ENCODE measurements at places on chromosomes 7 and 10.
A peak's percentile ranks its signal among the peaks of the same experiment; 100 is the strongest.

GRCh38 chr10:10794046-10794445, 223.6 kb upstream of the CELF2 start:
- no peak for DNase-seq

- no peak for DNase-seq
These were observed 13.9 kb downstream of the RHBDD2 start for GRCh38 chr7:75892634-75893272.

- DNase-seq: no peak
These were observed 65.6 kb upstream of the LRRC18 start for GRCh38 chr10:49005270-49005669.

GRCh38 chr10:121311812-121312443, 286.3 kb downstream of the FGFR2 start:
- no peak for DNase-seq

DNA sequence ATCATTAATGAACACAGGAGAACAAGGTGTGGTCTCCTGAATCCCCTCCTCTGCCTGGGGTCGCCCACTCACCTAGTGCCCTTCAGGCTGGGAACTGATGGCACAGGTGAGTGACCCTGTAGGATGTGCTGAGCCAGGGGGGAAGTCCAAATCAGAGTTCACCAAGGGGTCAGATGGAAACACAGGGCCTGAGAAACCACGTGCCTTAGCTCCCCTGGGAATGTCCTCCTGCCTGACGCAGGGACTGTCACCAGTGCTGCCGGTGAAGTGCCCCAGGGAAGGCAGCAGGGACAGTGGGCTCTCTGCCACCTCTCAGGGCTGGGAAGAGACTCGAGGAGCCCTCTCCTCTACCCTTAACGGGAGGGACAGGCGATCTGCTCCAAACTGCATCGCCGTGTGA, 5.8 kb upstream of the PYROXD2 start:
- DNase-seq: no peak

DNA sequence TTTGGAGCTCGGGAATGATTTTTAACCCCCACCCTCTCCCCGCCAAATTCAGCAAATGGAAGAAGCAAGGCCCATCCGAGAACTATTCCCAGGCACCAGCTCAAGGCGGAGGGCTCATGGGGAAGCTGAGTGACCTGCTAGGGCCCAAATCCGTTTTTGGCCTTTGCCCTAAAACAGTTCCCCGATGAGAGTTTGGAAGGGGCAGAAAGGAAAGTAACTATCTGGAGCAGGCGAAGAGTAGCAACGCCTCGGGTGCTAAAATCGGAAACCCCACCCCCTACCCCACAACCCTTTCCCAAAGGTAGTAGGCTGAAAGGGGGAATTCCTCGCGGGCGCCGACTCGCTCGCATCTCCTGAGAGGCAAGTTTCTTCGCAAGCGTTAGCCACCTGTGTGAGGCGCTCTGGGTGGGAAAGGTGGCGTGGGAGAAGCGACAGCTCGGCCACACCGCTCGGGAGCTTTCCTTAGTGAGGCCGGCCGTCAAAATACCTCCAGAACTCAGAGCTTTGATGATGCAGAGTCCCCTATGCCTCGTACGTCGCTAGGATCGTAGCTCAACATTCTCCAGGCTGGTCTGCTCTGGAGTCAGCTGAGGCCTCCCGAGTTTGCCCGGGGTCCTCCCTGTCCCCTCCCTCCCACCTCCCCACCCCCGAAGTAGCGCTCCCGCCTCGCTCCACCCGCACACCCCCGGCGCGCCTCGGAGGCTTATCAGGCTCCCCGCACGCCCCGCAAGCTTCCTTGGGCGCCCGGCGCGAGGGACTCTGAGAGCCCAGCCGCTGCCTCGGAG, 642 bp upstream of the PRKG1 start:
- DNase-seq: no peak

GRCh38 chr10:78177491-78178185, 144.0 kb downstream of the RPS24 start:
- peak; percentile 61 for DNase-seq

- no peak for DNase-seq
These were observed 167.4 kb downstream of the PTPN20 start for GRCh38 chr10:47078393-47079203.

DNA sequence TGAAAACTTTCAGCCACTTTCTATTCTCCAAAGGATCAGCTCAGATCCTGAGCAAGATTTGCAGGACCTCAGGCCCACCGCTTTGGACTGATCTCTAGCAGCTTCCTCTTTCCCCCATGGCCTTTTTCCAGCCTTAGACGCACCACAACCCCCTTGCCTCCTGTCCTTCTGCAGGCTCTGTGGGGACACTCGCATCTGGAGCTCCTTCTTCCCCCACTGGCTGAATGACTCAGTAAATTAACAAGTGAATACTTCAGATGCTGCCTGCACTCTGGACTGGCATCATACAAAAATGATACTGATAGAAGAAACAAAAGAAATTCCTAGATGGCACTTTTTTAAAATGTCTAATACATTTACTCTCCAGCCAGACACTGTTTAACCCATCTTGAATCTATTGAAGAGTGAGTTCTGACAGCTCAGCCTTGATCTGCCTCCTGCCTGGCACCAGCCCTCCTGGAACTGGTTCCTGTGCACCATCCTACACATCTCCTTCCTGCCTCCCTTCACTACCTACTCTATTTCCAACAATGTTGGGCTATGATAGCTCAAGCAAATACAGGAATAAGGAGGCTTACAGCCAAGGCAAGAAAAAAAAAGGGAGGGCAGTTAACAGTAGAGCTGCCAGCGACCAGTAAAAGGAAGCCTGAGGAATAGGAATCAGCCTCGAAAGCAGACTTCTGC, 3.3 kb downstream of the FRMPD2 start:
- DNase-seq: no peak

- DNase-seq: no peak
These were observed 143.3 kb upstream of the RSU1 start for GRCh38 chr10:16960551-16960950.

DNA sequence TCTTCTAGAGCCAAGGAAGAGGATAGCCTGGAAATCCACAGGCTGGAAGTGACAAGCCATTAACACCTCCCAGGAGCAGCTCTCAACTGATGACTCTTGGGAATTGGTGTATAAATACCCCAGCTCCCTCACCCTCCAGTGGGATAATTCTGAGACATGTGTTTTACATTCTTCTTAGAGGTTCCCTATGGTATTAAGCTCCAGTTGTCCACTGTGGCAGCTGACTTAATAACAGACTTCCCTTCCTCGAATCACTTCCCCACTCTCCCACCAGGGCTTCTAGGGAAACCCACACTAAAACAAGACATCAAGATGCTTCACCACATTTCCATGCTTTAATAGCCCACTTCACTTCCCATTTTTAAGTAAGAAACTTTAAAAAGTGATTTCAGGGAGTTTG, 47.2 kb downstream of the FAM107B start:
- no peak for DNase-seq

- DNase-seq: no peak
These were observed 24.5 kb downstream of the AVL9 start for GRCh38 chr7:32519763-32520162.

- no peak for DNase-seq
These were observed 126.6 kb upstream of the LSM8 start for GRCh38 chr7:118057404-118057803.

DNA sequence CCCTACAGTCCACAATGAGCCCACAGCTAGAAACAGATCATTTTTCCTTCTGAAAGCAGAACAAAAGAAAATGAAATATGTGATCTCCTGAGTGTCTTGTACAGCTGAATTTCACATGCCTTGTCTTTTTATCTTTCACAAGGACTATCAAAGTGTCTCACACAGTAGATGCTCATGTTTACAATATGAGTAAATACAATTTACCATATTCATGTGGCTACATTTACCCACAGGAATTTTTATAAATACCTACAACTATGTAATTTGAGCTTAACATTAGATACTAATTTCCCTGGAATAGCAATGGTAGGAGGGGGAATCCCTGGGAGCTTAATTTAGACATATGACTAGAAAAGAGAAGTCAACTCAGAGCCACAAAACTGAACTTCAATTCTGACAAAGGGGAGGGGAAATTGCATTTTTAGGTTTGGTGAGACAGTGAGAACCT, 186.2 kb downstream of the MACC1 start:
- no peak for DNase-seq

GRCh38 chr7:7427363-7427762, 108.3 kb downstream of the COL28A1 start:
- no peak for DNase-seq

DNA sequence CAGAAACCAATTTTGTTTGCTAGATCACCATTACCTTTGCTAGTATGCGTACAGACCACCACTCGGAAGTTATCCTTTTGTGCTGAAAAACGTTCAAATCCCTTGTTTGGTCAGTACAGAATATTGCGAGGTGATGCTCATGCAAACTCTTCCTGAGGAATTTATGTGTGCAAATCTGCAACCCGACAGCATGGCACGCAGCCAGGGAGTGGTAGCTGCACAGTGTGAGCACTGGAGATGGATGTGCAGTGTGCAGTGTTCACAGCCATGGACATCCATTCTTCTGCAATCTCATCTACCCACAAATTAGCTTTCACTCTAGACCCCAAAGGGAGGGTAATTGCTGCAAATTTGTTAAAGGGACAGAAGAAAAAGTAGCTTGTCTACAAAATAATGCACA, 72.2 kb downstream of the CACUL1 start:
- DNase-seq: no peak

- no peak for DNase-seq
These were observed 173.9 kb downstream of the PPP1R17 start for GRCh38 chr7:31860925-31861324.

DNA sequence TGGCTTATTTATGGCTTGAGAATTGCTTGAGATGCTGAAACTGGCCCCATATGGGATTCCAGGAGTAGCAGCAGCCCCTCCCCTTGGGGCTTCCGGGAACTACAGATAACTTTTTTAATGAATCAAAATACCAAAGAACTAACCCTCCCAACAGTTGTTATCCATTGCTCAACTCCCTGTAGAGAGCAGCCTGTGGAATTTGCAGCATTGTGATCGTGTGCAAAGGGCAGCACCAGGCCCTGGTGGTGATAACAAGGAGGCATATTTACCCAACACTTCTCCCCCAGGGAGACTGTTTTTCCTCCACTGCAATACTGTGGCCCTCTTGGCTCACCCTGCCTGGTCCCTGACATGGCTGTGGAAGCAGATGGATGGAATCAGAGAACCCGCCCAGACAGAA, 196.2 kb downstream of the PLXNA4 start:
- no peak for DNase-seq

DNA sequence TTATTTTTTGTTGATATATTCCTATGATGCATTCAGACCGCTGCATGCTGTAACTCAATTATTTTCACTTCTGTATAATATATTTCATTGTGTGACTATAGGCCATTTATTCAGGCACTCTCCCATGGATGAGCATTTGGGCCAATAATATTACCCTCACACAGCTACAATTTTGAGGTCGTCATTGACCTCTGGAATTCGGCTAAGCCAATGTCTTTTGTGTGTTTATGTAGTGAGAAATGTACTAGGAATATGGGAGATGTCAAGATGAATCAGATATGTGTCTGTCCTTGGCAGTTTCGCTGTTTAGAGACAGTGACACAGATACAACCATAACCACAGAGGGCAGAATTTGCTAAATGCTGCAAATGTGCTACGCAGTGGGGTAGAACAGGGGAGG, 474.2 kb downstream of the ADRA2A start:
- no peak for DNase-seq

DNA sequence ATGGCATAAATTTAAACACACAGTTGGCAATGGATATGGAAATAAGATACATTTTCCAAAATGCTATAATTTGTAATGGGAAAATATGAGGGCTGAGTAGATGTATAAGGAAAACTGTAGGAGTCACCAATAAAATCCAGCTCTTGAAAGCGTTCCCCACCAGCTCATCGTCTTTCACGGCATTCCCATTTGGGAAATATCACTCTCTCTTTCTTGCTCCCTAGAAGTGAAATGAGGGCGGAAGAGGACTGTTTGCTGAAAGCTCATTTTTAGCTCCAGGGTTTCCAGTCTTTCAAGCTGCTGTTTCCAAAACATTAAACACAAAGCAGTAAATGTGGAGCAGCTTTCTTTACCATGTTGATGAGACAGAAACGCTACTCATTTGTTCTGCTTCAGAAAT, 104.6 kb upstream of the SFMBT2 start:
- no peak for DNase-seq

- no peak for DNase-seq
These were observed 47.7 kb downstream of the C10orf143 start for GRCh38 chr10:130062976-130063375.

GRCh38 chr7:76108540-76109233, 60.8 kb downstream of the MDH2 start:
- no peak for DNase-seq

DNA sequence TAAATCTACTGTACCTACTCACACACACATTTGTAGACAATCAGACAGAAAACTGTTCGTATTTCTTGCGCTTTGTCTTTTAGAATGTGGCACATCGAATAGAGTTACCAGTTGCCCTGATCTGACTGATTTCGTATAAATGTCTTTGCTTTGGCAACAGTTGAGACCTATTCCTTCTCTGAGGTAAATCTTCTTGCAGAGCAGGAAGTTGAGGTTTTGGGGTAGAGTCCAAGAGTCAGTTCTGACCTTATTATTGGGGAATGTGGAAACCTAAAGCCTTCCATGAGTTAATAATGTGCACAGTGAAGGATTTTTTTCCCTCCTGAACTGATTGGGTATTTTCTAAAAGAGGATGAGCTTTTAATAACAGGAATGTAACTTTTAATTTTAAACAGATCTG, 135.3 kb downstream of the KIAA1217 start:
- no peak for DNase-seq

- DNase-seq: no peak
These were observed 77.1 kb downstream of the MAP3K8 start for GRCh38 chr10:30510932-30511700.

- DNase-seq: no peak
These were observed 65.6 kb downstream of the FOXI2 start for GRCh38 chr10:127802531-127803095.

GRCh38 chr7:52472006-52472620, 563.3 kb upstream of the POM121L12 start:
- DNase-seq: no peak
